ENCODE measurements at places on chromosomes 1 and 21.

- DNase-seq = no peak
Measured at GRCh38 chr1:104987210-104987609, 1237.5 kb downstream of the AMY1C start.

GRCh38 chr1:47659146-47659545, 221.3 kb downstream of the FOXD2 start:
- no peak for DNase-seq

DNA sequence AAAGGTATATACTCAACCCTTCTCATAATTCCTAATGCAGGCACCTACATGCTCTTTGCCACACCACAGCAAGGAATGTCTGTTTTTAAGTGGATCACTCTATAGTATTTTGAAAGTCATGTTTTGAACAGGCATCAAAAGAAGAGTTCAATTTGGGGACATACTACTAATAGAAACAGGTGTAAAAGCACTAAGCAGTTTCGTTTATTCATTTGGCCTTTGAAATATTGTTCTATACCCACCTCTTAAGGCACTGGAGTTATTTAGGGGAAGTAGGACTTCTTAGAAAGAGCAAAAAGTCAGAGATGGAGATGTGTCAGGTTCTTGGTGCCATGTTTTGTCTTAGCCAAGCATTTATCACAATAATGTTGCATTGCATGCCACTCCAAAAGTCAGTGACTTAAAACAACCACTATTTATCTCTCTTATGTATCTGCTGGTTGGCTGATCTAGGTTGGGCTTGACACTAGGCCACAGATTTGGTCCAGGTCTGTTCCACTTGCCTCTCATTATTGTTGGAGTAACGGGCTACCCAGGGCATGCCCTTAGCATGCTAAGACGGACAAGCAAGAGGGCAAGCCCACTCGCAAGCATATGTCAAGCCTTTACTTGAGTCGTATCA, 107.5 kb downstream of the RGL1 start:
- no peak for DNase-seq

DNA sequence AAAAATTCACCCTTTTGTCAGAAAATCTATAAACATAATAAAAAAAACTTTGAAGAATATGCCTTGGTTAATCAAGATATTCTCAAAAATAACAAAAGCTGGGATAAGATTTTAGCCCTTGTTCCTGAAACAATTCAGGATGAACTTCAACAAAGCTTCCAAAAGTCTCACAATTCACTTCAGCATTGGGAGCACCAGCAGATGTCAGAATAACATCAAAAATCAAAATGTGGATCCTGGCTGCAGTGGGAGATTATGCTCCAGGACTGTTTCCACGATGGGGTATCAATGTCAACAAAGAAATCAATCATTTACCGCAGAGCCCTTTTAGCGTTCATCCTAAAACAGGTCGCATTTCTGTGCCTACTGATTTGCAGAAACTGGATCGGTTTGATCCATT, 35.2 kb downstream of the ZNF670 start:
- DNase-seq = no peak

DNA sequence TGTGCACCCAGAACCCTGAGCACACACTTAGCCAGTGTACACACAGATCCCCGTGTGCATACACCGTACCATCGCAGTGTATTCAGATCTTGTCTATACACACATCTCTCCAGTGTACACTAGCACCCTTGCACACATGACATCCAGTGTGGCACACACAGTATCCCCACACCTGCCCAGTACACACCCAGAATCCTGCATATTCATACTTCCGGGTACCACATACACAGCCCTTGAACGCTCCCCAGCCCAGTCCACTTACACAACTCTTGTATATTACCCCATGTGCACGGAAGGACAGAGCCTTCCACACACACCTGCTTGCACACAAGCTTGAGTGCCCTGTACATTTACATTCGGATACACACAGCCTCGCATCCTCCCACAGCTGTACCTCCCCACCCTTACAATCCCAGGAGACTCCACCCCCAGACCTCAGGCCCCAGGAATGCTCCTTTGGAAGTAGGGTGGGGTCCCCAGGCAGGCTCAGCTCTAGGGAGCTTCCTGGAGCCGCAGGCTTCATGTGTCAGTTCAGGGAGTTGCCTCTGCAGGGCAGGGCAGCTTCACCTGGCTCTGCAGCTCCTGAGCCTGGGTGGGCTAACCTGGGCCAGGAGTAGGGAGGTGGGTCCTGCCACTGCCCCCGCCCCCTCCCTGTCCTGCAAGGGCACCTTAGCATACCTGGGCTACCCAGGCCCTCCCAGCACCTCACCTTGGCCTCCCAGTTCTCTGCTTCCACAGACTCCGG, 46.2 kb downstream of the AHDC1 start:
- no peak for DNase-seq

DNA sequence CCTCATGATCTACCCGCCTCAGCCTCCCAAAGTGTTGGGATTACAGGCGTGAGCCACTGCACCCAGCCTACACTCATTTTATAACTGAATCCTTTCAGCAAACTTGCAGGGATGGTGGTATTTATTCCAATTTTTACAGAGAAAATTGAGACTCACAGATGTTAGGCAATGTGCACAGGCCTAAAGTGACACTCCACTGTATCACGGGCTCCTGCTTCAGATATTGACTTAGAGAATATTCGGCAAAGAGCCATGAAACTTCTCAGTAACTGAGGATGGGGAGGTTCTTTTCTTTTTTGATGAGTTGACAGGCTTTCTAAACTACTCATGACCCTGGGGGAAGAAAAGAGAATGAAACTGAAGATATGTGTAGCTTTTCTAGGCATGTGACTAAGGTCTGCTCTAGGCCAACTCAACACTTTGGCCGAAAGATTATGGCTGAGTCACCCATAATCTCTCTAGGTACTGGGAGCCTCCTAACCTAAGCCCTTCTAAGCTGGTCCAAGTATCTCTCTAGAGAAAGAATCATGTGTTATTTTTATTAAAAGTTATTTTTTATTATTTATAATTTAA, 19.9 kb upstream of the PTCH2 start:
- DNase-seq = no peak

DNA sequence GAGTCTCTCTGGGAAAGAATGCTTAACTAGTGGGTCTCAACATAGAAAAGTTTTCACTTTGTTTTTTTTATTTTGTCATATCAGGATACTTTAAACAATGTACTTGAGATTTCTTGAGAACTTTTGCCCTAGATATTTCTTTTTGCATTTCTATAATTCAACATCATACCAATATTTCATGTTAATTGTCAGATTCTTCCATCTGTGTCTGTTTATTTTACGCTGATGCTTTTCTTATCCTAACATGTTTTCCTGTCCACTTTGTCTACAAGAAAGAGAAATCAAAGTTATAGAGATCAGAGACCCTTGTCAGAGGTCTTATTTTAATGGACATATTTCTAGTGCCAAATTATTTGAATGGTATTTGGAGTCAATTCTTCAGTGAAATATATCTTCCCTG, 95.5 kb upstream of the B3GALT2 start:
- DNase-seq = no peak

GRCh38 chr1:238628110-238628509, 737.4 kb upstream of the ZP4 start:
- no peak for DNase-seq

Measured in pulmonary artery endothelial cell (primary cell).